ENCODE measurements at places on chromosomes 13 and 19. TPM values are rescaled to one million over a fixed set of nuclear protein-coding genes. Genes with fewer than 3 reads are reported as not detected.

- no peak overlapping the region for H3K27ac ChIP-seq
- no peaks in the 10 kb centered on the region for H3K4me1 ChIP-seq
- DNase-seq, result no peak
- no peak overlapping the region for H3K4me3 ChIP-seq
- peaks cover 7% of the 10 kb centered on the region for H3K36me3 ChIP-seq
- H3K27me3 ChIP-seq, result no peaks in the 10 kb centered on the region
These were observed 20.7 kb downstream of the SAMD4B start for GRCh38 chr19:39362682-39363657.

- no peaks in the 10 kb centered on the region for H3K4me1 ChIP-seq
- H3K27ac ChIP-seq, result no peak overlapping the region
- H3K27me3 ChIP-seq, result no peaks in the 10 kb centered on the region
- peaks cover 2% of the 10 kb centered on the region for H3K36me3 ChIP-seq
These were observed 14.8 kb downstream of the OPA3 start for GRCh38 chr19:45569619-45570421.

- H3K27me3 ChIP-seq, result no peaks in the 10 kb centered on the region
- H3K27ac ChIP-seq, result no peak overlapping the region
- no peak for DNase-seq
- H3K36me3 ChIP-seq, result no peaks in the 10 kb centered on the region
- H3K4me3 ChIP-seq, result no peak overlapping the region
- peaks cover 8% of the 10 kb centered on the region for H3K4me1 ChIP-seq
These were observed 300.0 kb downstream of the FGF9 start for GRCh38 chr13:21970918-21971317.

DNA sequence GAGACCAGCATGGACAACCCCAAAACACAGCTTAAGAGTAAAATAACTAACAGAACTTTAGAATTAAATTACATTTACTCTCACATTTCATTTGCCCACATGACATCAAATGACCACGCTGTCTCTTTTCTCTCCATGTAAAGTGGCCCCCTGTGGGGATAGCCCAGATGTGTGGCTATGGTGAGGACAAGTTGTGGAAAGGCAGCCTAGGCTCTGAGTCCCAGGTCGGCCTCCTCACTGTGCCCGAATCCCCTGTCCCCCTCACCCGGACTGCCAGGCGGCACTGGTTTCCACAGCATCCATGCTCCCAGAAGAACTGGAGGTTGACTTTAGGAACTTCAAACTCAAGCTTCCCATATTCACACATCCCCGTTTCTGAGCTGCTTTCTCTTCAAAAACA lies 111.8 kb upstream of the UQCRFS1 start:
- no peaks in the 10 kb centered on the region for H3K36me3 ChIP-seq
- no peaks in the 10 kb centered on the region for H3K4me1 ChIP-seq
- H3K27ac ChIP-seq, result no peak overlapping the region

DNA sequence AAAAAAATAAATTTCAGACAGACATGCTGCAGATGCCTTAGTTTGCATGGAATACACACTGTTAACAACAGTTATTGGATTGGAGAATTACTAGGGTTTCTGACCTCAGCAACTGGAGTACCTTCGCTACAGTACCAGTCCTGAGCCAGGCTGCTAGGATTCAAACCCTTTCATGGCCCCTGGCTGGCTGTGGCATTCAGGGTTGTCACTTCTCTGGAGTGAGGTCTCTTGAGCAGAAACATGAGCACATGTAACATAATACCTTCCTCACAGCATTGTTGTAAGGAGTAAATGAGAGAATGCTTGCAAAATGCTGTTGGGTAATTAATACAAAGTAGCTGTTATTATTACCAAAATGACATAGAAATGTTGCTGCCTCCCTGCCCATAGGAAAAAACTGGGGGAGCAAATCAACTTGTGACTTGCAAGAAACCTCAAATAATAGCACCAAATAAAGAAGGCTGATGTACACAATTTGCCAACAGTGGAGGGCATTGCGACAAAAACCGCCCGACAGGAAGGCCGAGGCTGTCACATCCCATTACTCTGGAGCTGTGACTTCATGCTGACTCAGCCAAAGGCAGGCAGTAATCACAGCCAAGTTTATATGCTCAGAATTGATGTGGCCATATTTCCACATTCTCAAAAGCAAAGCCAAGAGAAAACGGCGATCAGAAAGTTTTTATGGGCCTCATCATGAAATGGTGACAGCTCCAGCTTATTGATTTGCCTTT lies 100.4 kb downstream of the RFC3 start:
- H3K4me1 ChIP-seq, result no peaks in the 10 kb centered on the region
- no peak overlapping the region for H3K27ac ChIP-seq
- H3K27me3 ChIP-seq, result no peaks in the 10 kb centered on the region
- DNase-seq, result no peak
- no peaks in the 10 kb centered on the region for H3K36me3 ChIP-seq

BRSK1 gene
- total RNA-seq, result 28.6 TPM

DNA sequence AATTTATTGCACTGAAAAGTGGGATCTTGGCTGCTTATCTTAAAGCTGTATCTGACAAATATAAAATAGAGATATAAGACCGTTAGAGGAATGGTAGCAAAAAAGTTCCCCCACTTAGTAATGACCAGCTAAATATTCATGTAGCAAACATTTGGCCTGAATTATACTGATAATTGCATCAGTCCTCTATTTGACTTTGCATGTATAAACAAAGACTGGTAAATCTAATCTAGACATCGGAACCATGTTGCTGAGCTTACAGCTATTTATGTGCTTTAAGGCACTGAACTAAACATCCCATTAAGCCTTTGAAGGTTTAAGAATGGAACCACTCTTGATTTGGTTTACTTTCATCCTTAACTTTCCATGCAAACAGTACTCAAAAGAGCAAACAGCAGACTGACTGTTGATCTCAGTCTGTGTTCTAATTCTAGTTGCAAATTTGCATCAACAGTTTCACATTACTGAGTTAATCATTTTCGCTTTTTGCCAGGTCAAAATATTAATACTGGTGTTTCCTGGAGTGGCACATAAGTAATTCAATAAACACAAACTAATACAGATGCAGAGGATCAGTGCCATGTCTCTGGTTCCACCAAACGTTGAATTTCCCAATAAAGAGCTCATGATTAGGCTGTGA lies 203.5 kb upstream of the HTR2A start:
- no peaks in the 10 kb centered on the region for H3K36me3 ChIP-seq
- H3K27me3 ChIP-seq, result no peaks in the 10 kb centered on the region
- no peak for DNase-seq
- no peak overlapping the region for H3K4me3 ChIP-seq
- H3K27ac ChIP-seq, result no peak overlapping the region

DNA sequence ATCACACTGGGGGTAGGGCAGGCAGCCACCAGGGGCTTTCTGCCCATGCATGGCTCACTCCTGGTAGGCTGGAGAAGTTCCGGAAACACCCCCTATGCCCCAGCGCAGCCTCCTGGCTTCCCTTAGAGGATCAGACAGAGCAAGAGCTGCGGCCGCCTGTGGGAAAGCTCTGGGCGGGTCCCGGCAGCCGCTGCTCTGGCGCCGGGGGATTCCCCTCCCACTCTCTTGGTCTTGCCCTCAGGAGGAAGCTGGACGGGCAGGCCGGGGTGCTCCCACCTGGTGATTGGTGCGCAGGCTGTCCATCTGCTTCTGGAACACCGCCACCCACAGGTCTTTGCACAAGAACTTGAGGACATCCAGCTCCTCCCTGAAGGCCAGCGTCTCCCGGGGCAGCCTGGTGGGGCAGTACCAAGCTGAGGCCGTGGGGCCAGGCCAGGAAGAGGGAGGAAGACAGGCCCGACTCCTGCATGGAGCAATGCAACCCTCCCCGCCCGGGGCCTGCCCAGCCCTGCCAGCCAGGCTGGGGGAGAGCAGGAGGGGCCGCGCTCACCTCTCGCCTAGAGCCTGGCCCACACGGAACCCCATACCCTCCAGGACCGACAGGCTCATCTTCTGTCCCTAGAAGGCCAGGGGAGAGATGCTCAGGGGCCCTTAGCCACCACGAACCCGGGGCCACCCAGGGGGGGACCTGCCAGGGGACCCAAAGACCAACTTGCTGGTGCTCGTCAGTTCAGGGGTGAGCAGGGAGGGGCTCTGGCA lies 4.0 kb upstream of the NKPD1 start:
- H3K4me1 ChIP-seq, result peaks cover 19% of the 10 kb centered on the region
- peaks cover 1% of the 10 kb centered on the region for H3K36me3 ChIP-seq
- H3K27me3 ChIP-seq, result no peaks in the 10 kb centered on the region
- H3K27ac ChIP-seq, result no peak overlapping the region

- DNase-seq, result no peak
- no peaks in the 10 kb centered on the region for H3K36me3 ChIP-seq
- H3K4me1 ChIP-seq, result peaks cover 17% of the 10 kb centered on the region
- no peaks in the 10 kb centered on the region for H3K27me3 ChIP-seq
- H3K27ac ChIP-seq, result no peak overlapping the region
These were observed 359.3 kb downstream of the EFNB2 start for GRCh38 chr13:106176117-106176516.

DNA sequence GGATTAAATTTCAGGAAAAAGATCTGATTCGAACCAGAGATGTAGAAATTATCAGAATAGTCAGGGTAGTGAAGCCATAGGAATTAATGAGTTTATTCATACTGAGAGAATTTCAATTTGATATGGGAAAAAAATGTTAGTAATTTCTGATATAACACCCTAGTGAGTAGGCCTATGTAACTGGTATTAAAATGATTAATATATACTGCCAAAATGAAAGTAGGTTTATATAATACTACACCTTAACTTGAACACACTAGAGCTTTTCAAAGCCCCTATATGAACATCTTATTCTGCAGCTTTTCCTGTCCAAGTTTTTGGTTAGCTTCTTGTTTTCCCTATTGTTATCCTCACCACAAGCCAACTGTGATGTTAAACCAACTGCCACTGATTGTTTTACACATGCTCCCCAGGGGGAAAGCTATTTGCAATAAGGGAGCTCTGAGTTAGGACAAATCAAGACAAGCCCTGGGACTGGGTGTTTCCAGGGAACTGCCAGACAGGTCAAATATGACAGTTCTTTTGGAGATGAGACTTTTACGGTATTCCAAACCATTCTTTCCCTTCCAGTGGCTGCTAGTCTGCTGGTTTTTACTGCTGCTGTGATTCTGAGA lies 45.3 kb downstream of the FNDC3A start:
- H3K27me3 ChIP-seq, result no peaks in the 10 kb centered on the region
- no peaks in the 10 kb centered on the region for H3K4me1 ChIP-seq
- no peak overlapping the region for H3K4me3 ChIP-seq

DNA sequence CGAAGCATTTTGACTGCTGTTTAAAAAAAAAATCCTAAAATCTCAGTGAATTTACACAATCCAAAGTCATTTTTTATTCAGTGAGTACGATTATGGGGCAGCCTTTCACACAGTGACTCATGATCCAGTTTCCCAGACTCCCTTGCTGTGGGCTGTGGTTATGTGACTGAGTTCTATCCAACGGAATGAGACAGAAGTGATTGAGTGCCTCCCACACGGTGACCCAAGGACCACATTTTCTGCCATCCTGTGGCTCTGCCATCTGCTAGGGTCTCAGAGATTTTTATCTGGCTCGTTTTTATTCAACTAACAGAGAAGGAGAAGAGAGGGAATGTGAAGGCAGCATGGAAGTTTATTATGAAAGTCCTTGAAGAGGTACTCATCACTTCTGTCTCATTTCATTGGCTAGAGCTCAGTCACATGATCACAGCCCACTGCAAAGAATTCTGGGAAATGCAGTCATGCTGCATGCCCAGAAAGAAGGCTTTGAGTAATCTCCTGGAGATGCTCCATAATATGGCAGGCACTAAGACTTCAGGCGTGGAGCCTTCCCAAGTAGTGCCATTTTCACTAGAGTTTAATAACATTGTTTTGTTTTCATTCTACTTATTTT lies 999.4 kb downstream of the UQCRFS1 start:
- no peaks in the 10 kb centered on the region for H3K4me1 ChIP-seq
- DNase-seq, result peak; percentile 22
- H3K27me3 ChIP-seq, result no peaks in the 10 kb centered on the region
- no peak overlapping the region for H3K4me3 ChIP-seq

DNA sequence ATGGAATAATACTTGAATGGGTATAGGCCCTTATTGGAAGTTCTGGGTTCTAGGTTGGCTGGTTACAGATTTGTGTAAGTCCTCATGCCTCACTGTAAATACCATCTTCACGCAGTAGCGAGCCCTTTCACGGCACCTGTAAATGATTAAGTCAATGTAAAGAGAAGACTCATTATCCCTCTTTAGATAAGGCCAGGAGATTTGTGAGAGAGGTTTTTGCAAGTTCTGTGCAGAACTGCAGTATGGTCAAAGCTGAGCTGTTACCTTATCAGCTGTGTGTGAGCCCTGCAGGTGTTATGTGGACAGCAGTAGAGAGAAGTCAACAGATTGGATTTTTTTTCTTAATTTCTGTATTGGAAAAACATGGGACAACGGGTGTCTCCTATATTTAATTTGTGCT lies 141.6 kb downstream of the SHISA2 start:
- H3K4me1 ChIP-seq, result peaks cover 17% of the 10 kb centered on the region
- no peaks in the 10 kb centered on the region for H3K27me3 ChIP-seq
- H3K4me3 ChIP-seq, result no peak overlapping the region
- peak; percentile 62 for DNase-seq
- H3K36me3 ChIP-seq, result no peaks in the 10 kb centered on the region

NLRP12 gene
- not detected for total RNA-seq

GRCh38 chr13:41780715-41781706 lies 179.9 kb downstream of the VWA8 start:
- H3K4me1 ChIP-seq, result peaks cover 31% of the 10 kb centered on the region
- no peaks in the 10 kb centered on the region for H3K27me3 ChIP-seq
- no peak for DNase-seq
- no peak overlapping the region for H3K27ac ChIP-seq
- no peaks in the 10 kb centered on the region for H3K36me3 ChIP-seq
- H3K4me3 ChIP-seq, result no peak overlapping the region

- no peaks in the 10 kb centered on the region for H3K36me3 ChIP-seq
- H3K27me3 ChIP-seq, result no peaks in the 10 kb centered on the region
- no peak overlapping the region for H3K27ac ChIP-seq
- H3K4me1 ChIP-seq, result no peaks in the 10 kb centered on the region
These were observed 28.7 kb upstream of the MEDAG start for GRCh38 chr13:30877335-30877734.

DNA sequence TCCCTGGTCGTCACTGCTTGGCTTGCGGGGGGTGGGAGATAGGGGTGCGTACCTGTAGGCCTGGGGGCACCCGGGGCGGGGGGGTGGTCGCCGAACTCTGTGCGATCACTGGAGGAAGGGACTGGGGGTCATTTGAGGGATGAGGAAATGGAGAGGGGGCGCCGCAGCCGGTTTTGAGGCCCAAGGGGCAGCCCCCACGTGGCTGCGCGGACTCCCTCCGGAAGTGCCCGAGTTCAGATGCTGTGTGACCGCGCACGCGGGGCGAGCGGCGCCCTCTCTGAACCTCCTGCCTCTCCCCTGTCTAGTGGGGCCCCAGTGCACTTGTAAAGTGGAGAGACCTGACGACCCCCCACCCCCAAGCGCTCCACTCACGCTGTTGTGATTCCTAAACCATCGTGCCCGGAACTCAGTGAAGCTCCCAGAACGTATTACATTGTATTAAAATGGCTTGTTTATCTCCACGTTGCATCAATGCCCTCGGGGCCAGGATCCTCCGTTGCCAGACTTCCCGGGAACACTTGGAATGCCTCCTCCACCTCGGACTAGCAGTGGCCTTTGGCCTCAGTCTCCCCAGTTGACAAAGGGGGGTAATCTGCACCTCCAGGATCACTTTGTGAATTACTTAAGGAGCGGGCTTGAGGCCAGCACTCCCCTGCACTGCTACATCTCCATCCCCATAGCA lies 3.0 kb upstream of the NANOS3 start:
- H3K27me3 ChIP-seq, result no peaks in the 10 kb centered on the region
- 0 out of 2 replicates have a peak, but pooled peaks cover 4% of the 10 kb centered on the region for H3K4me1 ChIP-seq
- no peak for DNase-seq
- no peaks in the 10 kb centered on the region for H3K36me3 ChIP-seq

FFAR2 gene
- not detected for total RNA-seq

GRCh38 chr13:112343591-112343990 lies 32.6 kb upstream of the SPACA7 start:
- H3K27ac ChIP-seq, result no peak overlapping the region
- H3K4me3 ChIP-seq, result no peak overlapping the region
- peaks cover 5% of the 10 kb centered on the region for H3K27me3 ChIP-seq
- DNase-seq, result no peak
- H3K4me1 ChIP-seq, result no peaks in the 10 kb centered on the region

RFPL4AL1 gene
- not detected for total RNA-seq
